ENCODE measurements at places on chromosomes 1 and 21.

DNA sequence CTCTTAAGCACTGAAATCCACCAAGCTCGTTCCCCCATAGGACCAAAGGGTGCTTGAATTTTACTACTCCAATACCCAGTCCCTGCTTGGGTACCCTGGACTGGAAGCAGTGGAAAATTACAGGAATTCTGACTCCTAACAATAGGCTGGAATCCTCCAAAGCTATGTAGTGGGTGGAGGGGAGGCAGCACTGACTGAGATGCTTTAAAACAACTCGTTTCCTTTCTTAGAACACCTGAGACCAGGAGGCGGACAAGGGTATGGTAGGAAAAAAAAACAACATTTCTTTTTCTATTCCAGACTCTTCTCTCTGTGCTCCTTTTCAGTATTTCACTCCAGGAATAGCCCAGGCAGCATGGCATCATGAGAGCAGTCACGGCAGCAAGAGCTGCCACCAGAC is 2.3 kb downstream of the PEF1 start:
- DNase-seq, result no peak

- DNase-seq, result no peak
These were observed 58.7 kb upstream of the KIAA1614 start for GRCh38 chr1:180854001-180854400.

GRCh38 chr1:153395776-153396175 is 4.9 kb upstream of the S100A8 start:
- DNase-seq, result no peak

- no peak for DNase-seq
These were observed 75.4 kb downstream of the NOS1AP start for GRCh38 chr1:162144853-162145252.

DNA sequence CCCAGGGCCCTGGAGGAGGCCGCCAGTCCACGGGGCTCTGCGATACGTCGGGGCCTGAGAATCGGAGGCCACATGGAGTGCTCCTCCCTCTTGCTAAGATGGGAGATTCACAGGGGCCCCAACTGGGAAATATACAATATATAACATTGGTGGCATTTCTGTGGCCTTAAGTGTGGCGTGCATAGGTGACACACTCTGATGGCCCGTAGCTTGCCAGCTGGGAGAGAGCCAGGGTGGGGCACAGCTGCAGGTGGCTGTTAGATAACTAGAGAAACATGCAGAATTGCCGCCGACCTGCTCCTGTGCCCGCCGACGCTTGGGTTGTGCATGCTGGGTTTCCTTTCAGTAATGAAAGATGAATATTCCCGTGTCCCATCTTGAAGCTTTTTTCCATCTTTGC is 30.1 kb downstream of the UMODL1 start:
- no peak for DNase-seq

- DNase-seq, result no peak
These were observed 21.8 kb upstream of the SDHB start for GRCh38 chr1:17075470-17076255.

DNA sequence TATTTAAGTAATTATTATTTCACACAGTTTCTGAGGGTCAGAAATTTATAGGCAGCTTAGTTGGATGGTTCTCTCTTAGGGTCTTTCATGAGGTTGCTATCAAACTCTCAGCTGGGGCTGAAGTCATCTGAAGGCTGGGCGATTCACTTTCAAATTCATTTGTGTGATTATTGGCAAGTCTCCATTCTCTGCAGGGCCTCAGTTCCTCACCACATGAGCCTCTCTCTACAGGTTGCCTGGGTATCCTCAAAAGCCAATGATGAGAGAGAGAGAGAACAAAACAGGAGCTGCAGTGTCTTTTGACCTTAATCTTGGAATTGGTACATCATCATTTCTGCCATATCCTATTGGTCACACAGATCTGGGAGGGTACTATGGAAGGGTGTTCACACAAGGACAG is 29.6 kb upstream of the COG2 start:
- DNase-seq, result no peak

GRCh38 chr1:93537924-93538323 is 90.0 kb downstream of the FNBP1L start:
- DNase-seq, result no peak

DNA sequence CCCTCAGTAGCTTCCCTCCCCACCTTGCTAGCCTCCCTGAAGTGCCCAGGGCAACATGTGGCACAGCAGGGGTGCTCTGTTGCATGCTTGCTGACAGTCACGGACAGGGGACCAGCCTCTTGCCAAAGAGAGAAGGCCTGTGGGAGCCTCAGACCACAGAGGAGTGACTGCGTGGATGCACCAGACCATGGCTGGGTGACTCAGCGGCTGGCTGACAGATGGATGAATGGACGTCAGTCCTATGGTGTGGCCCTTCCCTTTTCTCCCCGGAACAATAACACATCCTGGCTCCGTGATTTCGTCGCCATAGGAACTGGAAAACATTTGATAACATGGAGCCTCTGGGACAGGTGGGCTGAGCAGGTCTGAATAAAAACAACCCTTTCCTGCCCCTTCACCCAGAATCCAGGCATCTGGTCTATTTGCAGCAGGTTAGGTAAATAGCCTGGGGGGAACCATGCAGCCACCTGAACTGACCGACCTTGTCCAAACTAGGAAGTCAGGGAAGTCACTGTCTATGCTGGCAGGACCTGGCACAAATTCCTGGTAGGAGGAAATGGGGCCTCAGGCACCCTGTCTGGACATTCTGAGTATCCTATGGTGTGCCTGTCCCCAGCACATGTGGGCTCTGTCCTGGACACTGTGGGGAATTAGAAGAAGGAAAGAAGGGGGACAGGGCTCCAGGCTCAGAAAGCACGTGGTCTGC is 53.3 kb downstream of the NENF start:
- no peak for DNase-seq

DNA sequence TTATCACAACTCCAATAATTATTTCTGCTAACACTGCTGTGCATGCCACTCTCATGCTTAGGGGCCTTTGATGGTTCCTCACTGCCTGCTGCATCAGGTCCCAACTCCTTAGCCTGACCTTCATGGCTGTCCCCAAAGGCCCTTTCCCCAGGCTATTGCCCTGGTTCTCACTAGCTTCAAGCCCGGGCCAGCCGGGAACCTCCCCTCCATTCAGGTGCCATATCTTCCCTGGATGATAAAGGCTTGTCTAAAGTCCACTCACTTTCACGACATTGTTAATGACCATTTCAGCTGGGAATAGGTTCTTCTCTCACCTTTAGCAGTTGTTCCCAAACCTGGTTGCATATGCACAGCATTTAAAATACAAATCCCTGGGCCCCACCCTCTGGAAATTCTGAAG is 95.8 kb downstream of the CNIH3 start:
- DNase-seq, result no peak

GRCh38 chr1:107328087-107328486 is 187.2 kb downstream of the NTNG1 start:
- DNase-seq, result no peak

GRCh38 chr1:204457666-204458065 is 36.9 kb downstream of the PIK3C2B start:
- DNase-seq, result no peak

GRCh38 chr1:52676249-52676903 is 21.8 kb downstream of the COA7 start:
- no peak for DNase-seq

DNA sequence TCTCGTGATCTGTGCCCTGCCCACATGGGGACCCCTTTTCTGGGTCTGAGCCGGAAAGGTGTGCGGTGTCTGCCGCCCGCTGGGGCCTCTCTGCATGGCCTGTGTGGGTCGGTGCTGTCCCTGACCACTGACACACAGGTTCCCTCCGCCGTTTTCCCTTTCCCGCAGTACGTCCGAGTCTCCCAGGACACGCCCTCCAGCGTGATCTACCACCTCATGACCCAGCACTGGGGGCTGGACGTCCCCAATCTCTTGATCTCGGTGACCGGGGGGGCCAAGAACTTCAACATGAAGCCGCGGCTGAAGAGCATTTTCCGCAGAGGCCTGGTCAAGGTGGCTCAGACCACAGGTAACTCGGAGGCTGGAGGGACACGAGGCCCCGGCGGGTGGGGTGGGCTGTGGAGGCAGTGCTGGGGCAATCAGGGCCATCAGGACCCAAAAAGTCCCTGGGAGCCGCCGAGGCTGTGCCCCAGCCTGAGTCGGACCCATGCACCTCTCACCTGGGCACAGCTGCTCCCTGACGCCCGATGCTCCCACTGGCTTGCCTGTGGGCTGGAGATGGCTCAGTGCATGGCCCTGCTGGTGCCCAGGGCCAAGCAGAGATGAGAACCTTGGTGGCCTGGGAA is 13.3 kb downstream of the TRPM2 start:
- no peak for DNase-seq

DNA sequence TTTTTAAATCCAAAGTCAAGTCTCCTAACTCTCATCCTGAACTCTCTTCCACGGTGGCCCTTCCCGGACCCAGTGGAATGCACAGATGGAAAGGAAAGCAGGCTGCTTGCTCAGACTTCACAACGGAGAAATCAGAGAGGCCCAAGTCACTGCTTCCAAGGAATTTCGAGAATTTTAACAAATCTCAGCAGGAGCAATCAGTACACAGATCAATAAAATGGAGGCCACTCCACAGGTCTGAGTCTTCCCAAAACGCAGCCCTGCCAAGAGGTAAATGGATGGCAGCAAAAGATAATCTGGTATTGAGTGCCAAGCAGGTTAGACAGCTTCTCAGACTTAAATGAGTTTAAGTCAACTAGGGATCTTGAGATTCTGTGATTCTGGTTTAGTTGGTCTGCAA is 81.1 kb upstream of the TIAM1 start:
- no peak for DNase-seq

- DNase-seq, result peak; percentile 34
These were observed 24.4 kb downstream of the RCAN3 start for GRCh38 chr1:24526940-24527542.

DNA sequence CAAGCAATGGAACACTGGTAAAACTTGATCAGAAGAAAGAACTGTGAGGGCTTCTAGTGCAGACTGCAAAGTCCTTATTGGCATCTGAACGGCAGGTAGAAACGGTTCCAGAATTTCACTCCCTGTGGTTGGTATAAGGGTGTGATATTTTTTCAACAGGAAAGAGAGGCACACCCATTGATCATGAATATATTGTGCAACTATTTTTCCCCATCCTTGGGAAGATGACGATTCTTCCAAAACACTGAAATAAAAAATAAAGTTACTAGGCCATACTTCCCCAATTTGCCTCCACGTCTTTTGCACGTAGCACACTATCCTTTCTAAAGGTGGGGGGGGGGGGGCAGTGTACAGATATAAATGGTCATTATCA is 49.6 kb downstream of the TARBP1 start:
- DNase-seq, result no peak

DNA sequence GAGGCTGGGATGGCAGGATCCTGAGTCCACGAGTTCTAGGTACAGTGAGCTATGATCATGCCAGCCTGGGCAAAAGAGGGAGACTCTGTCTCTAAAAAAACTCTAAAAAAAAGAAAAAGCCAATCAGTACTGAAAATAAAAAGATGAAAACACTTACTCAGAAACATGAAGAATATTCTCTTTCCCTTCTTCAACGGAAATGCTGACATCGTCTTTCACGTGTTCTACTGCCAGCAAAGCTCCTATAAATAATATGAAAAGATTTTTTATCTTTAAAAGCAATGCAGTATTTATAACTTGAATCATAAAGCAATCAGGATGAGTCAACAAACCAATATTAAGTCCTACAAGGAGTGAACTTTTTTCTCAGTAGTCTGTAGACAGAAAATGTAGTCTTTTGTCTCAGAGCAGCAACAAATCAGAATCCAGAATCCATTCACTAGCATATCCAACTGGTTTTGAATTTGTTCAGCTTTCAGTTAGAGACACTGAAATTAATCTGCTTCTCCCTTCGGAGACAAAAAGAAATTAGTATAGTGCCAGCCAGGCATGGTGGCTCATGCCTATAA is 6.2 kb downstream of the EPRS1 start:
- no peak for DNase-seq

DNA sequence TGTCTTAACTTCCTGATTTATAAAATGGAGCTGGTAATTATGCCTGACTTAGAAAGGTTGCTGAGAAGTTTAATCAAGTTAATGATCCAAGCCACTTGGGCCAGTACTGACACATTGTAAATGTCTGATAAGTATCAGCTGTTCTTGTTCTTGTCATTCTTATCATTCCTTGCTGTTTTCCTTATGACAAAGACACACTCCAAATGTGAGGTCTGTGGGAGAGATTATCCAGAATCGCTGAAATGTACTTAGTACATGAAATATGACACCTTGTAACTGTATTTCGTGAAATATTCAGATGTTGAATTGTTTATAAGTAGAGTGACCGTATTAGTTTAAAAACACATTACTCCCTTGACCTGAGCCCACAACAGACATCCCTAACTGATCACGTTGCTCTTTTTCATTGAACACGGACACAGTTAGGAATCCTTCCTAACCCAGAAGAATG is 6.1 kb downstream of the AADACL4 start:
- no peak for DNase-seq

GRCh38 chr1:112544011-112544688 is 35.4 kb downstream of the WNT2B start:
- DNase-seq, result no peak

- no peak for DNase-seq
These were observed 11.5 kb upstream of the KCNAB2 start for GRCh38 chr1:6033986-6034749.

- no peak for DNase-seq
These were observed 1279.1 kb downstream of the NCAM2 start for GRCh38 chr21:22277341-22277740.

GRCh38 chr1:116934586-116935207 is 25.0 kb downstream of the PTGFRN start:
- DNase-seq, result no peak

GRCh38 chr1:185843986-185844385 is 109.8 kb downstream of the HMCN1 start:
- DNase-seq, result no peak

GRCh38 chr1:235901461-235901860 is 34.8 kb upstream of the LYST start:
- DNase-seq, result no peak

- DNase-seq, result no peak
These were observed 132.0 kb downstream of the C1orf21 start for GRCh38 chr1:184518736-184519357.

DNA sequence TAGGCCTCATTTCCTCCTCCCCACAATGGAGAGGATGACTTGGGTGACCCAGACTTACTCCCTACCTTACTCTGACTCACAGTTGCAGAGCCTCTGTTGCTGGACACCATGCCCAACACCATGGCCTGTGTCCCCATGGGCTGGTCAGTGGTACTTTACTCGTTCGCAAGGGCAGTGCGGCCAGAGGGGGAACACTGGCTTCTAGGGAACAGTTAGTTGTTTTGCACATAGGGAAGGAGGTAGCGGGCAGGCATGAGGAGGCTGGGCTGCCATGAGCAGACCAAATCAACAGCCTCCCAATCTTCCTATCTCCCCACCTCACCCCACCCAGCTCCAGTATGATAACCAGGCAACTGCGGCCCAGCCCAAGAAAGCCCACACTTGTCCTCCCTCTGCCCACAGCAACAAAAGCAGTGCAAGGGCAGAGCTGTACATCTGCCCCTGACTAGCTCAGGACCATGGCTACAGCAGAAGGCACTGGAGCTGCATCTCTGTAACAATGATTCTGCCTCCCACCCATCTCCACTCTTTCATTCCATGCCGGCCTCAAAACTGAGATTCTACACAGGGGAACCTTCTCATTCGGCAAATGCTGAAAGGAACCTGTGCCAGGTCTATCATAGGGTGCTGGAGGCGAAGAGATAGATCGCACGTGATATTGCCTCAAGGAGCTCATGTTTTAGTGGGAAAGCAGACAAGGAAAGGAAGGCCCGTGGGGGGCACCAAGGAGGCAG is 18.6 kb downstream of the TAL1 start:
- no peak for DNase-seq
